GM23248 (cell line): ENCODE measurements at places on chromosomes 16 and 17. TPM values are rescaled to one million over a fixed set of nuclear protein-coding genes. Genes with fewer than 3 reads are reported as not detected.

The TAT gene
- not detected in 2 replicates for total RNA-seq

The ANKRD40CL gene
- not detected in 2 replicates for total RNA-seq

The C17orf100 gene
- 0.63 and 0.86 TPM in 2 replicates for total RNA-seq

The TSPOAP1 gene
- under 0.01 and 0.76 TPM in 2 replicates for total RNA-seq

The NPIPB12 gene
- 2.5 and 14.9 TPM in 2 replicates for total RNA-seq

The ST6GALNAC2 gene
- 0.65 and 1.4 TPM in 2 replicates for total RNA-seq

The DNASE1L2 gene
- total RNA-seq, result 0.13 TPM in 1 of 2 replicates, not detected in the other

The COIL gene
- total RNA-seq, result 10.7 and 10.9 TPM in 2 replicates

The CLEC3A gene
- total RNA-seq, result not detected in 2 replicates

The SSTR5 gene
- total RNA-seq, result not detected in 2 replicates

The USH1G gene
- total RNA-seq, result not detected in 2 replicates

The TNFRSF17 gene
- not detected in 2 replicates for total RNA-seq

The ABI3 gene
- total RNA-seq, result not detected in 2 replicates

The VAT1L gene
- total RNA-seq, result 6.2 and 7.1 TPM in 2 replicates

The PRDM7 gene
- not detected in 2 replicates for total RNA-seq

The DOC2A gene
- not detected in 2 replicates for total RNA-seq

The SALL1 gene
- total RNA-seq, result 1.8 and 2.6 TPM in 2 replicates

The KRT27 gene
- not detected in 2 replicates for total RNA-seq

The KRTAP4-4 gene
- total RNA-seq, result not detected in 2 replicates

The KRT13 gene
- 0.76 TPM in 1 of 2 replicates, not detected in the other for total RNA-seq

The SOCS7 gene
- 6.8 and 9.9 TPM in 2 replicates for total RNA-seq

The KCNH4 gene
- total RNA-seq, result not detected in 2 replicates

The CDC6 gene
- total RNA-seq, result 12.4 and 13.4 TPM in 2 replicates

The CDH5 gene
- not detected in 2 replicates for total RNA-seq

The TMEM238L gene
- not detected in 2 replicates for total RNA-seq

The NPIPB6 gene
- total RNA-seq, result 0.32 TPM in 1 of 2 replicates, not detected in the other

The KCTD2 gene
- total RNA-seq, result 19.9 and 25.5 TPM in 2 replicates

The GAS2L2 gene
- not detected in 2 replicates for total RNA-seq

The CTRL gene
- total RNA-seq, result 0.76 TPM in 1 of 2 replicates, not detected in the other

The LGALS9C gene
- not detected in 2 replicates for total RNA-seq

The TEX19 gene
- not detected in 2 replicates for total RNA-seq

The AATK gene
- 1.6 and 4.0 TPM in 2 replicates for total RNA-seq

The CPHXL gene
- not detected in 2 replicates for total RNA-seq

The SRSF1 gene
- 204 and 228 TPM in 2 replicates for total RNA-seq

The NTN3 gene
- total RNA-seq, result 1.8 TPM in 1 of 2 replicates, not detected in the other

The PRMT7 gene
- 49.6 and 68.0 TPM in 2 replicates for total RNA-seq

The PPM1D gene
- 7.8 and 7.9 TPM in 2 replicates for total RNA-seq
